ENCODE measurements at places on chromosomes 1 and 21.

- no peak for DNase-seq
These were observed 192.9 kb downstream of the PCP4 start for GRCh38 chr21:40060083-40060677.

GRCh38 chr1:66282891-66283621, 250.9 kb upstream of the SGIP1 start:
- no peak for DNase-seq

GRCh38 chr21:31124010-31124409, 85.7 kb upstream of the KRTAP19-8 start:
- no peak for DNase-seq

DNA sequence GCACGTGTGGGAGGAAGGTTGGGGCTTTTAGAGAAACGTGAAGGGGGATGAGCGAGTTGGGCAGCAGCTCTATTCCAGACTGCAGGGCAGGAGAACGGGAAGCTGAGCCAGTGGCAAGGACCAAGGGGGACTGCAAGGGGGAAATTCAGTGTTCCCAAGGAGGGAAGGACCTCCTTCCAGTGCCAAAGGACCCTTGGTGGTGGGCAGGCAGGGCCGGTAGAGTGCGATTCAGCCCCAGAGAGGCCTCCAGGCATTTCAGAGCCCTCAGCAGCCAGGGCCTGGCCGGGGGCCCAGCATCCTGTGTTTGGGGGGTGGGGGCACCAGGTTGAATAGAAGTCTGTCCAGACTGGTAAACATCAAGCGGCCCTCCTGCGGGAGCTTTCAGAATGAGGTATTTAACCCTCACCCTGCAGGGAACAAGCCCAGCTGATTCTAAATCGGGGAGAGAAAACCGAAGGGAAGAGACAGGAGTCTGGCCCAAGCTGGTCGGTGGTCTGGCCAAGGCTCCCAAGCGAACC, 2.3 kb downstream of the COL9A2 start:
- DNase-seq: no peak

GRCh38 chr1:47681735-47682134, 243.9 kb downstream of the FOXD2 start:
- DNase-seq: no peak

- no peak for DNase-seq
These were observed 91.6 kb upstream of the UBE2U start for GRCh38 chr1:64111787-64112186.

- no peak for DNase-seq
These were observed 1.4 kb upstream of the SRRM1 start for GRCh38 chr1:24641646-24642151.

DNA sequence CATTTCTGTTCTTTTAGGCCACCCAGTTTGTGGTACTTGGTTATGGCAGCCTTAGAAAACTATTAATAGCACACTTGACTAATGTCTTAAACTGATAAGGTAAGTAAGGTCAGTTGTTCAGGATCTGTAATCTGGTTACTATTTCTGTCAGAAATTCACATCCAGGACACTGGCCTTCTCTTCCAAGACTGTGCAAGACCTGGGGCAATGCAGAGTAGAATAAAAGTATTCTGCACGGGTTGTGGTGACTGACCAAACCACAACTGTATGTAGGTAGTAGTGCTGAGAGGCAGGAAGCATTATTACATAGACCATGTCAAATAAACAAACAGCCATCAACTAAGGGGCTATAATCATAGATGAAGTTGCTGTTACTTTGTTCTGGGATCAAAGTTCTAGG, 46.7 kb downstream of the WARS2 start:
- DNase-seq: no peak

Measured in NCI-H2081 treated with DMSO at 0.1 percent for 48 hours (cell line).